Immature natural killer cell (primary cell): ENCODE measurements at places on chromosomes 16 and 17. TPM values are rescaled to one million over a fixed set of nuclear protein-coding genes. Genes with fewer than 3 reads are reported as not detected.
A peak's percentile ranks its signal among the peaks of the same experiment; 100 is the strongest.

The PERCC1 gene
- polyA plus RNA-seq, result not detected

The SLC38A8 gene
- not detected for polyA plus RNA-seq

The MMP28 gene
- not detected for polyA plus RNA-seq

The HOXB1 gene
- polyA plus RNA-seq, result not detected

The ABAT gene
- polyA plus RNA-seq, result not detected

The TEX14 gene
- polyA plus RNA-seq, result not detected

The C17orf50 gene
- polyA plus RNA-seq, result 0.28 TPM

The CCL2 gene
- not detected for polyA plus RNA-seq

The CHST4 gene
- polyA plus RNA-seq, result not detected

The ACSM2A gene
- polyA plus RNA-seq, result not detected

DNA sequence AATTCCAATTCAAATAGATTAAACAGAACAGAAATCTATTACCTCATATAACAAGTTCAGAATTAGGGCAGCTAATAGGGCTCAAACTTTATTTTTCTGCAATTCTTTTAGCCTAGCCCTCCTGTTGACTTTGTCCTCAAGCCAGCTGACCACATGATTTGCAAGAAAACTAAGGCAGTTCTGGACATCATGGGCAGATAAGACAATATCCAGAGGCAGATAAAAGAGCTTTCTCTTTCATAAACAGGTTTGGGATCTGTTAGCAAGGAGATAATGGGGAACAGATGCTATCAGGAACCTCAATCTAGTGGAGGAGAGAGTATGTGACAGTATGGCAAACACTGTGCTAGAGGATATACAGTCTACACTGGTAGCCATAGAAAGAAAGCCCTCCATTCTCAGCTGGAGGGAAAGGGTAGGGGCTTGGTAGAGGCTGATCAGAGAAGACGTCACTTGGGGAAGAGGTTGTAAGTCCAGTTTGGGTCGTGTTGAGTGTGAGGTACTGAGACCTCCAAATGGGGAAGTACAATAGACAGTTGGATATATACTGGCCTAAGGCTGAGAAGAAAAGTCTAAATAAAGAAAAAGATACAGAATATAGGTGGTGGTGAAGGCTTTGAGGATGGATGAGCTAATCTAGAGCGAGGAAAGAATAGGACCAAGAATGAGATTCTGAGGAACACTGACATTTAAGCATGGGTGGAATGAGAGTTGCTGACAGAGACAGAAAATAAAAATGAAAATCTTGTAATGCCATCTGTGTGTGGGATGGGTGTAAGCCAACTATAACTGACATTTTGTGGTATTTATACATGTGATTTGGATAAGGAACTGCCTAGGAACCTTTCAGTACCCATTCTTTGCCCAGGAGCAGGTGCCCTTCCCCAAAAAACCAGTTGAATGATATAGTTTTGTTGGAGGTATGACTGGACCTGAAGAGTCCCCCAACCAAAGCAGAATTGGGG lies 67.4 kb downstream of the CYB561 start:
- H3K27ac ChIP-seq, result no peak overlapping the region
- no peaks in the 10 kb centered on the region for H3K4me1 ChIP-seq
- DNase-seq, result no peak
- peaks cover 3% of the 10 kb centered on the region for H3K27me3 ChIP-seq

GRCh38 chr16:19837331-19837980 lies 47.2 kb downstream of the GPRC5B start:
- H3K4me1 ChIP-seq, result no peaks in the 10 kb centered on the region
- H3K36me3 ChIP-seq, result no peaks in the 10 kb centered on the region
- H3K27ac ChIP-seq, result no peak overlapping the region
- H3K4me3 ChIP-seq, result no peak overlapping the region
- DNase-seq, result no peak
- no peaks in the 10 kb centered on the region for H3K27me3 ChIP-seq

GRCh38 chr16:9661336-9662017 lies 520.8 kb downstream of the GRIN2A start:
- no peaks in the 10 kb centered on the region for H3K4me1 ChIP-seq

GRCh38 chr16:21336231-21336630 lies 58.1 kb upstream of the CRYM start:
- no peaks in the 10 kb centered on the region for H3K36me3 ChIP-seq
- DNase-seq, result no peak
- H3K4me1 ChIP-seq, result no peaks in the 10 kb centered on the region
- H3K27ac ChIP-seq, result no peak overlapping the region

DNA sequence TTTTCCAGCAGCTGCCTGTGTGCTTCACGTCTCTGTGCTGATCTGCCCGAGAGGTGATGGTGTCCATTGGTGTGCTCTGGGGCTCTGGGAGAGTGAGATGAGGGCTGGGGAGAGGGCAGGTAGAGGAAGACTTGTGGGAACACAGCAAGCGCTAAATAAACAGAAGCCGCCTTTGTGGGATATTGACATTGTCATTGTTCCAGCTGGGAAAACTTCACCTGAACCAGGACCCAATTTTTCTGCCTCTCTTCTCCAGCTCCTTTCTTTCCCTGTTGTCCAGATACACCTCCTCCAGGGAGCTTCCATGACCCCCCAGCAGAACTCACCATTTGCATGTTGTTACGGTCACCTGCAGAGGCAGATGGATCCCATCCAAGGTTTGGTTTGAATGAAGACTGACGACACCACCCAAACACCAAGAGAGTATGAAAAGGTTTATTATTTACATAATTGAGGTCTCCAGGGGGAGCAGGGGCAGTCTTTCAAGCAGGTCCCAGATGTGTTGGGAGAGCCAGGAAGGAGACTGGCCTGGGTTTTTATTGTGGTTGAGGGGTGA lies 3.6 kb upstream of the ITGA3 start:
- H3K4me1 ChIP-seq, result peaks cover 17% of the 10 kb centered on the region
- DNase-seq, result no peak
- H3K27ac ChIP-seq, result no peak overlapping the region
- H3K4me3 ChIP-seq, result no peak overlapping the region

- H3K27ac ChIP-seq, result no peak overlapping the region
- no peaks in the 10 kb centered on the region for H3K36me3 ChIP-seq
- peaks cover 26% of the 10 kb centered on the region for H3K27me3 ChIP-seq
- H3K4me3 ChIP-seq, result no peak overlapping the region
Observed at GRCh38 chr17:42460371-42460770, 1.7 kb downstream of the ATP6V0A1 start.

GRCh38 chr17:50596191-50597037 lies 35.9 kb downstream of the CACNA1G start:
- H3K4me1 ChIP-seq, result no peaks in the 10 kb centered on the region
- DNase-seq, result no peak
- H3K27ac ChIP-seq, result no peak overlapping the region
- H3K4me3 ChIP-seq, result no peak overlapping the region
- H3K27me3 ChIP-seq, result no peaks in the 10 kb centered on the region
- no peaks in the 10 kb centered on the region for H3K36me3 ChIP-seq

DNA sequence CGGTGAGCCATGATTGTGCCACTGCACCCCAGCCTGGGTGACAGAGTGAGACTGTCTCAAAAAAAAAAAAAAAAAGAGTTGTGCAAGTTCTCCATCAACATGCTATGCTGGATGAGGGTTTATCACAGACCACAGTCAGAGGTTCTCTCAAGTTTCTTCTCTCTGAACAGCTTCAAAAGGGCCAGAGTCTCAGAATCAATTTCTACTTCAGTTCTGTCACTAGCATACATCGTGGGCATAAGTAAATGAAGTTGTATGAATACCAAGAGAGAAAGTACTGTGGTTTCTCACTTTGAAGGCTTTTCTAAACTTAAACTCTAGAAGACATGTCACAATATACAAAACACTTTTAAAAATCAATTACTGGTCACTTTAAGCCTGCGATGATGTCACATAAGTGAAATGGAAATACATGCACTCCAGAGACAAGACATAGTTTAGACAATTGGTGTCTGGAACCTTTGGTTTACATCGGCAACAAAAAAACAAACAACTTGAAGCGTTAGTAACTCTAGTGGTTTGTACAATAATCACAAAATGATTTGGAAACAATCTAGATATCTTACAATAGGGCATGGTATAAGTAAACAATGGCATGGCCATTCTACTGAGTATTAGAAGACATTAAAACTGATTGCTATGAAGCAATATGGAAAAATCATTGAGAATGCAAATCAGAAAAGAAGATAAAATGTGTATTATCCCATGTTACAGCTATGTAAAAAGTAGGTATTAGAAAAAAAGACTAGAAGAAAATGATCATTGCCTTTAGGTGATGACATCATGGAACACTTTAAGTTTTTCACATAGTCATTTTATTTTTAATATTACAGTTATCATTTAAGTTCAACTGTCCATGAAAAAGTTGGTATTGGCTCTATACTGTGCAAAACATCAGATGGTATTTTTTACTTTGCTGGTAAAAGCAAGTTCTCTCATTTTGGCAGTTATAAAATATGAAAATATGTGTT lies 232.3 kb downstream of the ZFHX3 start:
- peaks cover 3% of the 10 kb centered on the region for H3K4me1 ChIP-seq
- H3K27ac ChIP-seq, result peak overlapping the region; percentile 24
- H3K36me3 ChIP-seq, result peaks cover 5% of the 10 kb centered on the region
- no peaks in the 10 kb centered on the region for H3K27me3 ChIP-seq

DNA sequence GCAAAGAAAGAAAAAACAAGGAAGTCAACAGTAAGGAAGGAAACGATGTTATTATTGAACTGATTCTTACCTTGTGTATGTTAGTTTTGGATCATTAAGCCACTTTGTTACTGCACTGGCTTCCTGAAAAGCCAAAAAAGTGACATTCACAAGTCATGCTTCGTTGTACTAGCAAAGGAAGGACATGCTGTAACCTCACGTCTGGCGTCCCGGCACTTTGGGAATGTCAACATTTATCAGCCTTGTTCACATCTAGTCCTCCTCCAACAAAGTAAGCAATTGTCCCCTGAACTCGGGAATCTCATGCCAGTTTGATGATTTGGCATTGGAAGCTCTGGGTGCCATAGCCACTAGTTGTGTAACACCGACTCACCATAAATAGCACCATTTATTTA lies 731 bp upstream of the MKS1 start:
- peaks cover 5% of the 10 kb centered on the region for H3K36me3 ChIP-seq
- DNase-seq, result no peak
- peak overlapping the region; percentile 86 for H3K4me3 ChIP-seq
- peaks cover 26% of the 10 kb centered on the region for H3K4me1 ChIP-seq
- peak overlapping the region; percentile 97 for H3K27ac ChIP-seq

DNA sequence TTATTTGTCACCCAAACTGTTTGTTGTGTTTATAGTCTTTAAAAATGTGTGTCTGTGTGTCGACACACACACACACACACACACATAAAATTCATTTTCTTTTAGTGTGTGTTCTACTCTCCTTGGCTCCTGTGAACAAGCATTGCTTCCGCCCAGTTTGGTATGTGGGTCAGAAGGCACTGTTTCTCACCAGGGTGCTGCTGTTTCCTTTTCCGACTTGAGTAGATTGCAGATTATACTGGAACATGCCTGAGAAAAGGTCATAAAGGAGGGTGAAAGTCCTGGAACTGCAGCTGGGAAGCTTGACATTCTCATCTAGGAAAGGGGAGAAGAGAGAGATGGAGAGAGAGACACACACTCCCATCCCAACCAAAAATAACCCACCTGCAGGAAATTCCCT lies 330.3 kb downstream of the BCAS3 start:
- H3K4me1 ChIP-seq, result no peaks in the 10 kb centered on the region
- H3K27ac ChIP-seq, result no peak overlapping the region
- DNase-seq, result no peak
- H3K4me3 ChIP-seq, result no peak overlapping the region

GRCh38 chr17:50268026-50268425 lies 6.2 kb upstream of the TMEM92 start:
- no peak overlapping the region for H3K4me3 ChIP-seq
- peaks cover 5% of the 10 kb centered on the region for H3K4me1 ChIP-seq
- no peaks in the 10 kb centered on the region for H3K36me3 ChIP-seq
- no peak for DNase-seq

DNA sequence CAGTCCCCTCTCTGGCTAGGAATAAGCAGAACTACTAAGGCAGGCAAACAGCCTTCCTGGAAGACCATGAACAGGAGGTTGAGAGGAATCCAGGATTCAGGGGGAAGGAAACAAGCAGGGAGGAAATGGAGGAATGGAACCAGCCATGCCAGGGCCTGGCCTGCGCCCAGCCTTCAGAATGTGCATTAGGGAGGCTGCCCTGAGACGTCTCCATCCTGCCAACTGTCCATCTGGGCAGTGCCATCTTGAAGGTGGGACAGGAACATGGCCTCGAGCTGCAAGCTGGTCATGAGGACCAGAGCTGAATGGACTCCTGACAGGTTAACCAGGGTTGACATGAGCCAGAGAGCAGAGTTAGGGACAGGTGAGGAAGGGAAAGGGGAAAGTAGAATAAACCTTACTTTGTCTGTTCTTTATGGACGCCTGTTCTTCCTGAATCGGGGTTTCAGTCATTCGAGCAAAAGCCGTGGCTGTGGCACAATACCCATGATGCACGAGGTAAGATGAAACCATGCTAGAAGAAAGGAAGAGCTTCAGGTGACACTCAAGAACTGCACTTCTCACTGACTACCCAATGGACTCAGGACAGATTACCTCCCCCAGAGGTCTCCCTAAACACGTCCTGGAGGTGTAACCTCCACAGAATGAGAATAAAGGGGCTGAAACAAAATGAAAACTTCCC lies 12.1 kb upstream of the GFOD2 start:
- DNase-seq, result no peak
- no peaks in the 10 kb centered on the region for H3K4me1 ChIP-seq
- no peaks in the 10 kb centered on the region for H3K27me3 ChIP-seq
- H3K36me3 ChIP-seq, result no peaks in the 10 kb centered on the region

GRCh38 chr16:1895068-1895467 lies 23.1 kb upstream of the MEIOB start:
- no peaks in the 10 kb centered on the region for H3K4me1 ChIP-seq
- no peak overlapping the region for H3K4me3 ChIP-seq
- H3K36me3 ChIP-seq, result no peaks in the 10 kb centered on the region
- H3K27ac ChIP-seq, result no peak overlapping the region

DNA sequence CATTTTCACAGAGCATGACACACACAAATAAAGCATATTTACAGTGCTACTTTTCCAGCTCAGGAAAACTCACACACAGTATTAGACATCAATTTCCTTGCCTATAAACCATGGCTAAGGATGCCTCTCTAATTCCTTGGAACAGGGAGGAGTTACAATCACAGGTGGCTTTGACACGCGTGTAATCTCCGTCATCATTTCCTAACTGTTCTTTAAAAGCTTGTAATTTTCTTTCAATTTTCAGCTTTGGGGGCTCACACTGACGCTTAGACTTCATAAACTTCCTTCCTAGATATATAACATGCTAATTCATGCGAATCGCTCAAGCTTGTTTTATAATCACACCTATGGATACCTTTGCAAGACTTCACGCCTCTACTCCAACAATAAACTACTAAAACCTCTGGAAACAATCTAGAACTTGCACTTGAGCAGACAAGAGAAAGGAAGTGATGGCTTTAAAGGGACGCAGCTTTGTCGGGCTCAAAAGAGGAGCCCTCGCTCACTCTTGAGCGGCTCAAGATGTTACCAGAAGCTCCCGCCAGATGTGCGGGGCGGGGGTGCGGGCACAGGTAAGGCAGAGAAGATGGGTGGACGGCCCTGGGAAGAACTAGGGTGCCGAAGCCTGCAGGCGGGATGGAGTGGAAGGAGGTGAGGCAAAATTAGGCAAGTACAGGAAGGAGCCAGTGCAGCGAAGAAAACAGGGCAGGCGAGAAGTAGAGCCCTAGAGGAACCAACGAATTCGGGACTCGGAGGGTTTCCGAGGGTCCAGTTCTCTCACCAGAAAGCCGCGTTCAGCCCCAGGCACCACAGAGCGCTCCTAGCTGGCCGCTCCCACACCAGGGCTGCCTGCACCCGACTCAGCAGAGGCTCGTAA lies 631 bp downstream of the RETREG3 start:
- H3K4me3 ChIP-seq, result peak overlapping the region; percentile 100
- peaks cover 56% of the 10 kb centered on the region for H3K4me1 ChIP-seq
- H3K27ac ChIP-seq, result peak overlapping the region; percentile 95
- H3K27me3 ChIP-seq, result peaks cover 8% of the 10 kb centered on the region
- no peaks in the 10 kb centered on the region for H3K36me3 ChIP-seq
- DNase-seq, result peak; percentile 30
